Nephron progenitor cell (in vitro differentiated cells): ENCODE measurements at places on chromosomes 7 and 10.

- H3K27ac ChIP-seq: no peak overlapping the region
- H3K27me3 ChIP-seq: peaks cover 14% of the 10 kb centered on the region
- peak overlapping the region; percentile 85 for H3K4me3 ChIP-seq
Measured at GRCh38 chr10:128540128-128540762, 414.0 kb upstream of the MKI67 start.

DNA sequence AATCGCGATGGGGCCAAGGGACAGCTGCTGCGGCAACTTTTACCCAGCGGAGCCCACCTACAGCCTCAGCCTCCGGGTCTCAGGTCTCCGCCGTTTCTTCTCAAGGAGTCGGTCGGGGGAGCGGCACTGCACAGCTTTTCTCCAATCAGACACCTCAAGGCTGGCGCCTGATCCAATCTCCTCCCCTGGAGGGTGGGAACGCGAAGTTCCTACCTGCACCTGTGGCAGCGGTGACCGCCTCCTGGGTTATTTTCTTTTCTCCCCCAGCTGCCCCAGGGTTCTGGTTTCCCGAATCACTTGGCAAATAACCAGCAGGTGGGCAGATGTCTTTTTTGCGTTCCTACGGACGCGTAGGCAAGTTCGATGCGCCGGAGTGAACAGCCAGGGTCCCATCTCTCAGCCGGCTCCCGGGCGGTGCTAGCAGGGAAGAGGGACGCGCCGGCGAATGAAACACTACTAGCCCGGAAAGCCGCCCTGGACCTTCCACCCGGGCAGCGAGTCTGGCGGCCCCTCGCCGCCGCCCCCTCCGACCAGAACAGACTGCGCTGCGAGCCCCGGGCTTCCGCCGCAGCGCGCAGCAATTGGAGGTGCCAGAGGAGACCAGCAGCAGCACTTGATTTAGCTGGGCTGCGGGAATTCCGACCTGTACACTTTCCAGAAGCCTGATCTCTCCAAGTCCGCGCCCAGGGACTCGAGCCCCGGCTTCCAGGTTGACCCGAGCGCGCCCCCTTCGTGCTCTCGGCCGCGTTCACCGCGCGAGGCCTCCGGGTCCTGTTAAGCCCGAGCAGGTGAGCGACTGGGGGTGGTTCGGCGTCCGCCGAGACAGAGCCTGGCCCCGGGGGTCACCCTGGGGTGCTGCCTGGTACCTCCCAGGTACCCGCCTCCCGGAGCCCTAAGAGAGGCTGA lies at the start of gene PRR15:
Gene PRR15 (plus strand): TSS at position 246 of the 906 bp plus-strand sequence. CDS start 2,495 bp downstream, outside the sequence.
- peaks cover 15% of the 10 kb centered on the region for H3K4me1 ChIP-seq
- H3K4me3 ChIP-seq: peak within 1 kb of the TSS; percentile 90
- peaks cover 84% of the 10 kb centered on the region for H3K27me3 ChIP-seq
- peak; percentile 70 for DNase-seq
- H3K36me3 ChIP-seq: no peaks in the 10 kb centered on the region
- no peak within 1 kb of the TSS for H3K27ac ChIP-seq

DNA sequence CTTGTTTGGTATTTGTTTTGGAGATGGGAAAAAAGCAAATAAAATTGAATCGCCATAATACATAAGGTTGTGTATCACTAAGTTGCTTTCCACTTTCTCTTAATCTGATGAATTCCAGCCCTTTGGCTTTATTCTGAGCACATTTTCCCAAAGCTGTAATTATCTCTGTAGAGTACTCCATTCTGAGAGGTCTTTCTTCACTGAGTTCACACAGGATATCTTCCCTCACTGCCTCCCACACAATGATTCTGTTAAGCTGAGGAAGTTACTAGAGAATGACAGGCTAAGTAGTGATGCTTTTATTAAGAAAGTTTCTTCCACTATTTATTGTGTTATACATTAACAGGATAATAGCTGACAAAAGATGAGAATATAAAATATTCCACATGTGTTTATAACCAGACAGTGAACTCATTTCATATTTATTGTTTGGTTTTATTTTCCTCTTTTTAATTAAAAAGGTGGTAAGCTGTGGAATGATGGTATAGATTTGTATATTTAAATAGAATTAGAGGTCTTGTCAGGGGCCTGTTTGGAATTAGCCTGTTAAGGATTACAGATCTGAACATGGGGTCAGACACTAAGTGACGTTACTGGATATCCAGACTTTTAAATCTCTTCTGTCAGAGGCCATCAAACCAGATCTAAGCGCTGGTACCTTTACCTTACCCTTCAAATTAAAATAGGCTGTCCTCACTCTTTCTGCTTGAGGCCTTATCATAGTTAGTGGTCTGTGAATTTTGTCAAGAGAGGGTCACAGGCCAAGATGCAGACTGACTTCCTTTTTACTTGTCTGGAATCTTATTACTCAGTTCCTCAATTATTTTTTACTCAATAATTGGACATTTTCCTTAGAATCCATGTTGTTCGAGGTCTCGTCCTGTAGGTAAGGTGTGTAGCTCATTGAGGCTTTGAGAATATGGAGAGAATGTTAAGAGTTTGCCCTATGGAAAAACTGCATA lies 8.4 kb downstream of the PLXDC2 start:
- peaks cover 24% of the 10 kb centered on the region for H3K36me3 ChIP-seq
- peaks cover 48% of the 10 kb centered on the region for H3K4me1 ChIP-seq

DNA sequence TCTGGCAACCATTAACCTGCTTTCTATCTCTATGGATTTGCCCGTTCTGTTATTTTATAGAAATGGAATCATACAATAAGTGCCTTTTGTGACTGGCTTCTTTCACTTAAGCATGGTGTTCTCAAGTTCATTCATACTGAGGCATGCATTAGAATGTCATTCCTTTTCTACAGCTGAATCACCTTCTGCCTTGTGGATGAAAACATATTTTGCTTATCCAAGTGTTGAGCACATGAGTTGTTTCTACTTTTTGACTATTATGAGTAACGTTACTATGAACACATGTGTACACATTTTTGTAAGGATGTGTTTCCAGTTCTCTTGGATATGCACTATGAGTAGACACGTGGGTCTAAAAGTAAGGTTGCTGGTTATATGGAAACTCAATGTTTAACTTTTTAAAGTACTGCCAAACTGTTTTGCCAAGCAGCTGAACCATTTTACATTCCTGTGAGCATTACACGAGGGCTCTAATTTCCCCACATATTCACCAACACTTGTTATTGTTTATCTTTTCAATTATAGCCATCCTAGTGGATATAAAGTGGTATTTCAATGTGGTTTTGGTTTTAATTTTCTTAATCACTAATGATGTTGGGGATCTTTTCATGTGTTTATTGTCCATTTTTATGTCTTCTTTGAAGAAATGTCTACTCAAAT lies 241.3 kb downstream of the FANK1 start:
- no peak for DNase-seq
- no peak overlapping the region for H3K4me3 ChIP-seq
- no peaks in the 10 kb centered on the region for H3K27me3 ChIP-seq

DNA sequence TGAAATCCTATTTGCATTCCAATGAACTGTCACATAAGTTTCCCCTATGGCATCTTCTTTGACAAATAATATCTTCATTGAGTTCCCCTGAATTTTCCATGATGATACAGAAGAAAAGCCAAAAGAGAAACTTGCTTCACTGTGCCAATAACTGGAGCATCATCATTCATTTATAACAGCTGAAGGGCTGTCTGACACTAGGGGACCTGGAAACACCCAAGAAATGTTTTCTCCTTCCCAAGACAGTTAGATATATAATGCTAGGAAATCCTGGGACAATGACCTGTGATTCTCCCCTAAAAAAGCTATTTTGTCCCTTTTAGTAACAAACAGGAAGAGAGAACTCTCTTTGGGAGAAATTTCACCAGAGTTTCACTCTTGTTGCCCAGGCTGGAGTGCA lies 133.6 kb downstream of the SEMA3C start:
- no peaks in the 10 kb centered on the region for H3K27me3 ChIP-seq
- H3K27ac ChIP-seq: no peak overlapping the region
- peaks cover 28% of the 10 kb centered on the region for H3K4me1 ChIP-seq
- H3K4me3 ChIP-seq: no peak overlapping the region
- no peak for DNase-seq
